ENCODE measurements at places on chromosomes 6 and 20.

DNA sequence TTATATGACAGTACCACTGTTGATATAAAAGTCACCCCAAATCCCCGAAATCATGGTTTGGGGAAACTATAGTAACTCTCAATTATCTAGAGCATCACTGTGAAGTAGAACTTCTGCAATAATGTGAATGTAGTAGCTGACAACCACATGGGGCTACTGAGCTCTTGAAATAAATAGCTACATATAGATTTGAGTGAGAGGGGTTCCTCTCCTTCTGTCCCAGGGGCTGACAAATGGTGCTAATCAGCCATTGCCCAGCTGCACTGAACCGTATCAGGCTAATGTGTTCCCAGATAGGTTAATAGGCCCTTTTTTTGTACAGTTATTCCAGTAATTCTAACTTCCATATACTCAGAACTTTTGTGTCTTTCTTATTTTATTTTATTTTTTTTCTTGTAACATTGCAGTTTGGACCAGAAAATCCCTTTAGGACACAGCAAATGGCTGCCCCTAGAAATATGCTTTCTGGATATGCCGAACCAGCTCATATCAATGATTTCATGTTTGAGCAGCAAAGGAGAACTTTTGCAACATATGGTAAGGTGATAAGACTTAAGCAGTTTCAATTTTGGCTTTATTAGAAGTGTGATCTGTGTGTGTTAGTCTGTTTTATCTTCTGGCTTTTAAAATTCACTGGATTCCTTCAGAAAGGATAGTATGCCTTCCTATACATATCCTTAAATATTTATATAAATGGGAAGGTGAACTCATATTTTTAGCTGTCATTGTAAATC lies 21.1 kb downstream of the CDC40 start:
- DNase-seq: no peak

- no peak for DNase-seq
Measured at GRCh38 chr20:33474097-33474873, 15.6 kb upstream of the CBFA2T2 start.

DNA sequence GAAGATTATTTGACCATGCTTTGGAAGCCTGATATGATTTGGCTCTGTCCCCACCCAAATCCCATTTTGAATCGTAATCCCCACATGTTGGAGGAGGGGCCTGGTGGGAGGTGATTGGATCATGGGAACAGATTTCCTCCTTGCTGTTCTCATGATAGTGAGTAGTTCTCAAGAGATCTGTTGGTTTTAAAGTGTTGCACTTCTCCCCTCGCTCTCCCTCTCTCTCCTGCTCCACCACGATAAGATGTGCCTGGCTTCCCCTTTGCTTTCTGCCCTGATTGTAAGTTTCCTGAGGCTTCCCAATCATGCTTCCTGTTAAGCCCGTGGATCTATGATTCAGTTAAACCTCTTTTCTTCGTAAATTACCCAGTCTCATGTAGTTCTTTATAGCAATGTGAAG lies 21.7 kb upstream of the FAM217A start:
- DNase-seq: no peak

- DNase-seq: no peak
Measured at GRCh38 chr20:8388707-8389106, 256.6 kb downstream of the PLCB1 start.

DNA sequence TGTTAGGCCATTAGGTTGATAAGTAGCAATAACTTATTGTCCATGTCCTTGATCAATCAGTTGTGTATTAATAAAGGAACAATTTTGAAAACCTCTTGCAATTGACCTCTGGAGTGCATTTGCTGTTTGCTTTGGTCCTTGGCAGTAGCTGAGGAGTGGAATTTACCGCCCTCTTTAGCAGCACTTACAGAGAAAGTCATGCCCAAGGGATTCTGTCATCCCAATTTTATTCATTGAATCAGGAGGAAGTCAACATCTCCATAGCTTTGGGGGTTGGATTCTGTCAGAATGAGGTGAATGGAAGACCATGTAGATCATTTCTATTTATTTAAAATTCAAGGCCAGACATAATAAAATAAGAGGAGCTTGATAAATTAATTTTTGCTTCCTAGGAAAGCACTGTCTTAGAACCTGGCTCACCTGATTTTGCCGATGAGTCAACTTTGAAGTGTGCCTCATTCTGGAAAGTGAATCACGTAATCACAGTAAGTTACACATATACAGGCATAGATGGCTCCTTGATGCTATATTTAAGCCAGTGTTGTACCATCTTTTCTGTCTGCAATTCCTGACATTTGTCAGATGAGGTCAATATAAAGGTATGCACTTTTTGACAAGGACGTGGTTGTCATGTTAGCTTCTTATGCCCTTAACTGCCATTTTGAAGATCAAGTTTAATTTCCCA lies 128.7 kb upstream of the MLIP start:
- no peak for DNase-seq

DNA sequence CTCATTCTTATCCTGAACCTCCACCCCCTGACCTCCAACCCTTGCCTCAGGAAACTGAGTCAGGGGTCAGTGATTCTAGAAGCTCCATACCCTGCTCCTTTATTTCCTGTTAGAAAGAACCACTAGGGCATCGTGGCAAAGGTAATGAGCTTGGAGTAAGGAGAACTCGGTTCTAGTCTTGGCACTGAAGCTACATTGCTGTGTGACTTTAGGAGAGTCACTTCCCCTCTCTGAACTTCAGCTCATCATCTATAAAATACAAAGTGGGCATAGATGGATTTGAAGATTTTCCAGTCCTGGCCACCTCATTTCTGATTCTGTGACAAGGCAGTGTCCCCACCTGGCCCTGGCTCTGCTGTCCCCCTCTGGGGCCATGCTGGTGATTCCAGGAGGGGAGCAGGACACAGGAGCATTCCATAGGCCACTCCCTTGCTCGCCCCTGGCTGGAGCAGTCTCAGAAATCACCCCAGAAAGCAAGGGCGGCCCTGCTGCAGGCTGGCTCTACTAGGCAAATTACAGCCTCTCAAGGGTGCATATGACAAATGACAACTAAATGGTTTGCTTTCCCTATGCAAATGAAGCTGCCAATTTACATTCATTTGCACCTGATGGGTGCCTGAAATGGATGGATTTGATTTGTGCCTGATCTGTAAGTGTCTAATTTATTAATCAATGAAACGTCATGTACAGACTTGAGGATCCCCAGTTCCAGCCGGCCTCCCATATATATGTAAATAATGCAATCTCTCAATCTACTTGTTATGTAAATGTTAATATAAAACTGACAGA lies 62.2 kb downstream of the LRFN2 start:
- DNase-seq: no peak

- DNase-seq: no peak
Measured at GRCh38 chr6:134026597-134026996, 25.8 kb downstream of the SLC2A12 start.

DNA sequence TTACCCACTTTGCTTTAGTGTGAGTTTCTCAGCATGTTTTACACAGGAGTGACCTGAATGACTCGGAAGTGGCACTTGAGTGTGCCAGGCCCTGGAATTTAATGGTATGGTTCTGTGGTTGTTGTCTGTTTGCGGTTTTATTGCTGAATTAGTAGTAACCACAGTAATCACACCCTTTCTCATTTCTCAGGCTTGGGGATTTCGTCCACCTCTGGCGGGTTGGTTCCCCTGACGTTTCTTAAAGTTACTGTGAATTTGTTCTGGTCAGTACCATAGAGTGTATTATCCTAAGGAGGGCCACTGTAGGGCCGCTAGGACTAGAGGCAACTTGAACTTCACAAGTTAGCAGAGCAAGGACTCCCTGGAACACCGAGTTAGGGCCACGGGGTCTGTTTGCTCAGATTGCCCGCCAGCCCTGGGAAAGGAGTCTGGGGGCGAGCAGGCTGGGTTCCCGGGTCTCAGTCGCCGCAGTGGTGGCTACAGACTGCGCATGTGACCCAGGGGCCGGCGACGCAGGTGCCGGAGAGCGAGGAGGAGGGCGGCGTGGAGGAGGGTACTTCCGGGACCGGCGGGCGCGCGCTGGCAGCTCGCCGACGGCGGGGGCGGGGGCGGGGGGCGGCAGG lies 546 bp upstream of the KLHL32 start:
- DNase-seq: no peak
